Suppressor macrophage treated with lipopolysaccharide for 1 hour (primary cell): ENCODE measurements at places on chromosomes 16 and 17.

DNA sequence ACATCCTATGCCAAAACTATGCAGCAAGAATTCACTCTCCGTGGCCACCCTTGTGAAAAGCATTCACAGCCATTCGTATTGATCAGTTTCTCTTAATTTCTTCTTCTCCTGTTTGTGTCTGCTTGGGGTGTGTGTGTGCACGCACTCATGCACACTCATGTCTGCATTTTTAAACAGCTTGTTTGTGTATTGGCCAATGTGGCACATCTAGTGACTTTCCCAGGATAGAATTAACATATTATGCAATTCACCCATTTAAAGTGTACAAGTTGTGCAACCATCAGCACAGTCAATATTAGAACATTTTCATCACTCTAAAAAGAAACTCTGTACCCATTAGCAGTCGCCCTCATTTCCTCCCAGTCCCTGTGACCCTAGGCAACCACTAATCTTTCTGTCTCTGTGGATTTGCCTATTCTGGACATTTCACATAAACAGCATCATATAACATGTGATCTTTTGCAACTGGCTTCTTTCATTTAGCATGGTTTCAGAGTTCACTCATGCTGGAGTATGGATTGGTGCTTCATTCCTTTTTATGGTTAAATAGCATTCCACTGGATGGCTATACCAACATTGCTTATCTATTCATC, 20.1 kb downstream of the IRX3 start:
- peak; percentile 50 for DNase-seq

DNA sequence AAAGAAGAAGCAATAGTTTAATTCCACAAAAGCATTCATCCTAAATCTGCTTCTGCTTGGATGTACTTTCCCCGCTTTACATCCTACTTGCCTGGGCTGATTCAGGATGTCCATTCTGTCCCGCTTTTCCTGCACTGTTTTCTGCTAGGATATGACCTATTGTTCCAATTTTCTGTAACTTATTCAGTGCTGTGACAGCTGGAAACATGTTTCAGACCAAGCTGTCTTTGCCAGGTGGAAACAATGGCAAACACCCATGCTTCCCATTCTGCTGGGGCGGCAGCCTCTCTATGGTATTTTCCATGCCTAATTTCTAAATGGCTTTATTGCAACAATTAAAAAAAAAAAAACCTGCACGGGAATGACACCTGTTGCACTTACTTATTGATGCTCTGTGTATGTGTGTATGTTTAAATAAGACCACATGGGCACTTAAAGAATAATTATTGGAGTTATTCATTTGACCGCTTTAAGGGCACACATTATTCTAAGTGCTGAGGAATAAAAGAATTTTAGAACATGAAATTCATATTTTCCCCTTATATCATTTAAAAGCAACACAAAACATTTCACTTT, 21.0 kb downstream of the COQ7 start:
- no peak for DNase-seq

DNA sequence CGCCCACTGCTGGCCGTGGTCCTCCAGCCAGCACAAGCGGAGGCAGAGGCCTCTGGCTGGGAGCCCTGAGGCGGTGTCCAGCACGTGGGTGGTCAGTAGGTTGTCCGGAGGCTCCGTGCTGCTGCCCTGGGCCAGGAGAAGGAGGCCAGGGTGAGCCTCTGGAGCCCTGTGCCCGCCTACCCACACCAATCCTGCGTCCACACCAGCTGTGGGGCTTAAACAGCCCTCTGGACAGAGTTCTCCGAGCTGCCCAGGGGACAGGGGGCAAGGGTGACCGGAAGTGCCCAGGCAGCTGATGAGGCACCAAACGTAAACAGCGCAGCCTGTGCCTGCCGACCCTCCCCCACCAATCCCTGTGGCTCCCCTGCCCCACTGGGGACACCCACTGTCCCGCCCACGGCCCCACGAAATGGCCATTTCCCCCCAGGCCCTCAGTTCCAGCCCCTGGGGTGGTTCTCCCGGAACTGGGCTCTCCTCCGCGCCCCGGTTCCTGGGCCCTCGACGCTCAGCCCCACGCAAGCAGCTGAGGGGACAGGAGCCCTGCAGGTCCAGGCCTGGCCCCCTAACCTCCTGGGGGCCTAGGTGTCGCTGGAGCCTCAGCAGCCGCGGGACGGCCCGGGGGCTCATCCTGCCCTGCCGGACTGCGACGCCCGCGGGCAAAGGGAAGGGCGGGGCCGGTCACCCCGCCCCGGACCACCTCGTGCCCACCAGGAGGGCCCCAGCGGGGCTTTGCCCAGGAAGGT, 27.9 kb upstream of the DBNDD1 start:
- DNase-seq: no peak

DNA sequence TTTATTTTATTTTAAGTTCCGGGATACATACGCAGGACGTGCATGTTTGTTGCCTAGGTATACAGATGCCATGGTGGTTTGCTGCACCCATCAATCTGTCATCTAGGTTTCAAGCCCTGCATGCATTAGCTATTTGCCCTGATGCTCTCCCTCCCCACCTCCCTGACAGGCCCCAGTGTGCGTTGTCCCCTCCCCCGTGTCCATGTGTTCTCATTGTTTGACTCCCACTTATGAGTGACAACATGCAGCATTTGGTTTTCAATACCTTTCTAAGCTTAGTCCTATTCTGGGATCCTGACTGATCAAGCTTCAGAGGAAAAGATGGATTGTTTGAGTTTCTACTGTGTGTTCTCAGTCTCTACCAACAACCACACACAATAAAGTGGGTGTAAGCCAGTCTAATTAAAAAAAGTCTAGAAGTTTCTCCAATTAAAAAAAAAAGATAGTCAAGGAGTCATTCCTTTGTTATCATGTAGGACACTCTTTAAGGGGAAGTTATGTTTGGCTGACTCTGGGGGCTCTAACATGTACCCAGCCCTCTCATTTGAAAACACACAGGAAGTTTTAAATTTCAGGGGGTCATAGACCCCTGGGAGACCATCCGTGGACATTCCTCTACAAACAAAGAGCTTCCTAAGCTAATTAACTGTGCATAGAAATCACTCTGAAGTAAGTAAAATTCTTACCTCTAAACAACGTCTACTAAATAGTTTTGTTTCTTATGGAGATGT, 66.3 kb upstream of the ADAMTS18 start:
- no peak for DNase-seq

DNA sequence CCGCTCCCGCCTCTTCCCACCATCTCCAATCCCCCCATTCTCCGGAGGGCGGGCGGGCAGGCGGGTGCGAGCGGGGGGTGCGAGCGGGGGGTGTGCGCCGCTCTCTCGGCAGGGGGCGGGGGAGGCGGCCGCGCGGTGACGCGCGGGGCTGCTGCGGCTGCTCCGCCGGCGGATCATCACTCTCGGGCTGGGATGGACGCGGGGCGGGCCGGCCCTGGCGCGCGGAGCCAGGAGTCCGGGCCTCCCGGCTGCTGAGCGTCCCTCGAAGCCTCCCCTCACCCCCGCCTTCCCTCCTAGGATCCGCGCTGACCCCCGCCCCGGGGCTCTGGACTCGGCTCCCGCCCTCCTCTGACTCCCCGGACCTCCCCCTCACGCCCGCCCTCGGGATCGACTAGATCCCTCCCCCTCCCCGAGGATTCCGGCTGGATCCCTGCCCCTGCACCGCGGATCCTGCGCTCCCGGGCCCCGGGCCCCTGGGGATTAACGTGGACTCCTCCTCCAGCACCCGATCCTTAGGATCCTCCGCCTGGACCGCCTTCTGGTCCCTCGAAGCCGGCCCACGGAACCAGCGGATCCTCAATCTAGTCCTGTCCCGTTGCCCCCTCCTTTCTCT, 946 bp upstream of the TMEM256 start:
- peak; percentile 66 for DNase-seq

GRCh38 chr16:54690710-54691109, 240.0 kb upstream of the IRX5 start:
- DNase-seq: no peak

DNA sequence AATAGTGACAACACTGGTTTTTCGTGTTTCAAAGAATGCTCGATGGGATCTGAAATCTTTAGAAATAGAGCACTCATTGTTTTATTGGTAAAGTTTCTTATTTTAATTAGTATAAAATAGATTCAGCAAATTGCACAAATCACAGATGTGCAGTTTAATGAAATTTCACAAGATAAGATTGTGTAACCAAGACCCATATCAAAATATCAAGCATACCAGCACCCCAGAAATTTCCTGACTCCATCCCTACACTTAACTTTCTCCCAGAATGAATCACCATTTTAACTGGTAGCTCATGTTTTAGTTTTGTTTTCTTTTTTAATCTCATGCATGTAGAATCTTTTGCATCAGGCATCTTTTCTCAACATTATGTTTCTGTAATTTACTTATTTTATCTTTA, 185.9 kb downstream of the KCNJ2 start:
- DNase-seq: no peak

- DNase-seq: no peak
Measured at GRCh38 chr16:53089434-53090285, 34.9 kb downstream of the CHD9 start.

- DNase-seq: no peak
Measured at GRCh38 chr16:1590930-1591705, 20.8 kb downstream of the IFT140 start.
